ENCODE measurements at places on chromosomes 16 and 17.

DNA sequence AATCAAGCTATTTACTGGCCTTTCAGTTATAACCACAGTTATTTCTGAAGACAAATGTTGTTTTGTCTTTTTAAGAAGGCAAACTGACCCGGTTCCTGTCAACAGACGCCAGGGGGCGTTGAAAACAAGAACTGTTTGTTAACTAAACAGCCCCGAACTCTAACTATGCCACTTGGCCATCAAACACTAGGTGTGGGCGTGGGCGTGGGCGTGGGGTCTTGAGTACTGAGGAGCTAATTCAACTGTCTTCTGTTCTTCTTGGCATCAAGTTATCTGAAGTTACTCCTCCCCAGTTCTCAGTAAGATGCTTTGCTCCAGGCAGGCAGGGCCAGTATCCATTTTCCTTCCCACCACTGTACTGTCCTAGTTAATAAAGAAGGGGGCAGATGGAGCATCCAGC is 63.3 kb upstream of the MTMR4 start:
- DNase-seq: no peak

DNA sequence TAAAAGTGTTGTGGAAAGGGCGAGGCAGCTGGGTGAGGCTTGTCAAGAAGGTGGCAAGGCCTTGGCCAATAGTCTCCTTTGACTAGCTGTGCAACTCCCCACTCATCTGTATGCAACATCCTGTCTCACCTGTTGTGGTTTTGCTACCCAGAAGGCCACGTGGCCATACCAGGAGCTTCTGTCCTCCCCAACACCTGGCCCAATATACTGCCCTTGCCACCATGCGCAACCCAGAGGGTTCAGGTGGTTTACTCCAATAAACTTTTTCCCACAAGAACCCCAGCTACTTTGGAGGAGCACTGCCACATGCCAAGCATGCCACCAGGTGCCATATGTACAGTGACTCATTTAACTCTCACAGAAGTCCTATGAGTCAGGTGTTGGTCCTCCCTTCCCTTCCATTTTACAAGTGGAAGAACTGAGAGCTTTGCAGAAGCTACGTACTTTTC is 10.2 kb downstream of the MYO19 start:
- DNase-seq: no peak

GRCh38 chr16:58119509-58119845 is 9.7 kb downstream of the CFAP20 start:
- no peak for DNase-seq

DNA sequence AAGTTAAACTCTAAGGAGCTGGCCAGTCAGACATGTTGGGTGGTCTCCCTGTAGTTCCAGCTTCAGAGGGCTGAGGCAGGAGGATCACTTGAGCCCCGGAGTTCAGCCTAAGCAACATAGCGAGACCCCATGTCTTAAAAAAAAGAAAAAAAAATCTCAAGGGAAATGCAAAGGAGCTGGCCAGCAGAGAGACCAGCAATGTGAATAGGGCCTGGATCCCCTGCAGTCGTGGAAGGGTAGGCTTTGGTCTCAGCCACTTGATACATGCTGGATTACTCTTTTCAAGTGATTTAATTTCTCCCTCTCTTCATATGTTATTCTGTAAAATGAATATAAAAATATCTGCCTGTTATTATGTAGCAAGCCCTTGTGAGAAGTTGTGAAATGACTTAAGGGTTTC is 207.7 kb downstream of the SPECC1 start:
- no peak for DNase-seq

DNA sequence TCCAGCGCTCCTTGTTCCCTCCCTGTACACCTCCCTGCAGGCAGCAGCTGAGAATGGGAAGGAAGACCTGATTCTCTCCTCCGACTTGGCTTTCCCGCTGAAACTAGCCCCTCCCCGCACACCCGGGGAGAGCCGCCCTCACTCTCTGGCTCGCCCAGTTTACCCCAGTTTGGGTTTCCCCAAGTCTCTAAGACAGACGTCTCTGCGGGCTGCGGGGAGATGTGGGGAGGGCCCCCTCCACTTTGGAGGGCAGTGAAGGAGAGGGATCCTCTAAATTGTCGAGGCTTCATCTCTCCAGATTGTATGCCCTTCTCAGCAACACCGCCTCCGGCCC is 797 bp downstream of the GRB7 start:
- no peak for DNase-seq

- DNase-seq: no peak
Observed at GRCh38 chr16:19835968-19836421, 48.7 kb downstream of the GPRC5B start.

- no peak for DNase-seq
Observed at GRCh38 chr17:21140911-21141310, 14.1 kb downstream of the DHRS7B start.

GRCh38 chr16:20851601-20852000 is 45.3 kb downstream of the REXO5 start:
- DNase-seq: no peak

- DNase-seq: no peak
Observed at GRCh38 chr17:72985882-72986720, 106.4 kb downstream of the SLC39A11 start.

GRCh38 chr17:21843318-21843865 is 151.1 kb downstream of the KCNJ18 start:
- DNase-seq: no peak

DNA sequence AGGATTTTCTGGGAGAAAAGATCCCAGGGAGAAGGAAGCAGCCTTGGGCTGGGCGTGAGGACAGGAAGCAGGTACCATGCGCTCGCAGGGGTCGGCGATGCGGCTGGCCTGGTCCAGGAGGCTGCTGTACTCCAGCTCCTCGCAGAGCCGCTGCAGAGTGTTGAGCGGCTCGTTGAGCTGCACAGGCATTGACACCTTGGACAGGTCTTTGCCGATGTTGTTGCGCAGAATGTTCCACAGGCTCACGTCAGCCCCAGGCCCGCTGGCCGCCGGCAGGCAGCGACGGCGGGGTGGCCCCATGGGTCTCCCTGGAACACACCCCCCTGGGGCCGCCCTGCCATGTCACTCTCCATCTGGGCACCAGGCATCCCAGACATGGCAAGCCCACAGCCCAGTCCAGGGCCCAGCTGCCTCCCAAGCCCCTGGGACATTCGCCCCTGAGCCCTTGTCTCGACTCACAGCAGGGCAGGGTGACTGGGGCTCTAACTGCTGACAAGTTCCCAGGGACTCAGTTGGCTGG is 8.0 kb downstream of the OSBPL7 start:
- DNase-seq: no peak

DNA sequence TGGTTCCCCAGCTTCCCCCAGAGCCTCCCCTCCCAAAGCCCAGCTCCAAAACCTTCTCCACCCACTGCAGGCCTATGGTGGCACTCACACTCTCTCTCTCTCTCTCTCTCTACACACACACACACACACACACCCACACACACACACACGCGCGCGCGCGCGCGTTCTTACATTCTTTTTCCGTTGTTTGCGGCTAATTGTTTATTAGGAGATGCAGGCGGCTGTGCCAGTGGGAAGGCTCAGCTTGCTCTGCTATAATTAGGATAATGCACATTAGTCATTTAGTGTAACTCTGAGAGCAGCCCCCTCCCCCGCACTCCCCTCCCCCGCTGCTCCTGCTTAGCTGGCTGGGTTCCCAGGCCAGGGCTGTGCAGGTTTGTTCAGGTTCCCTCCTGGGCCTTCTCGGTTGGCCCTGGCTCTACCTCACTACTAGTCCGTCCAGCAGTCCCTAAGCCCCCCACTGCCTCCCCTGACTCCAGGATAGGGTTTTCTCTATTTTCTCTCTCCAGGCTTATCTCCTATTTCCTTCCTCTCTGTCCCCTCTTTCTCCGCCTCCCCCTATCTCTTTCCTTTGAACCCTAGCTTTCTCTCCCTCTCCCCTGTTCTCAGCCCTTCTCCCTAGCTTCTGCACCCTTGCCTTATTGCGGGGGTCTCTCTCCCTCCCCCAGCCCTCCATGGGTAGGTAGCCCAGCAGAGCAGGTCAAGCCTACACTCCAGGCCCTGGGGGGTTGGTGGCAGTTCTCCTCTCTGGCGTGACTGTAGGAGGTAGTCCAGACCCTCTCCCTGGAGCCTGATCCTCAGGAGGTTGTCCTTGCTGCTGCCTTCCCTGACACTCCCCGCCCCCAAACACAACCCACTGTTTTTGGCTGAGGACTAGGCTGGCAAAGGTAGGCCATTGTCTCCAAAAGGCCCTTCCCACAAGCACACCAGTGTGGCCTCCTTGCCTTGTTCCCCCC is 34.0 kb downstream of the TMEM132E start:
- DNase-seq: no peak

DNA sequence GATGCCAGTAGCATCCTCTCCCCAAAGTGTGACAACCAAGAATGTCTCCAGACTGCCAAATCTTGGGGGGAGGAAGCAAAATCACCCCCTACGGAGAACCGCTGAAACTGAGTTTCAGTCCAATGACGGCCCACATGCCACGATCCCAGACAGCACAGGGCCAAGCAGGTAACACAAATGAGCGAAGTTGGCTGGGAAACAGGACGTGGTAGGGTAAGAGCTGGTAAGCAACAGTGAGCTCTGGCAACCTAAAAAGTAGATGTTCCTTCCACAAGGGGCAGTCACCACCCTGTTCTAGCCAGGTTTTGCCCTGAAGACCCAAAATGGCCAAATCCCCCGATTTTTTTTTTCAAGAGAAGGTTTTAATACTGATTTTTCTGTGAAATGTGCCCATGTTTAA is 25.4 kb downstream of the ZFHX3 start:
- no peak for DNase-seq

DNA sequence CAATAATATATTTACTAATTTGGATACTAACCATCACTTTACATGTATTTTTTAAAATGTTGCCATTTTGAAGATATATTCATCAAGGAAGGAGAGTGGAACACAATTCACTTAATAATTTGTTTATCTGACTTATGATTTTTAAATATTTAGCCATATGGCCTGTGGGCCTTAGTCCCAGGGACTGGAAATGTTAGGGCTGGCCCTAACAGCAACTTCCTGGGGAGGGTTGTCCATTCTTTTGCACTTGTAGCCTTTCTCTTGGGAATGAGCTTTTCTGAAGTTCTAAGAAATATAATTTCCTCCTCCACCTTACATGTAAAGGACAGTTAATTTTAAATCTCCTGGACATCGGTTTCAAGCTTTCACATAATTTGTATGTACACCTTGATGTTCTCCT is 27.7 kb upstream of the WSB1 start:
- no peak for DNase-seq

DNA sequence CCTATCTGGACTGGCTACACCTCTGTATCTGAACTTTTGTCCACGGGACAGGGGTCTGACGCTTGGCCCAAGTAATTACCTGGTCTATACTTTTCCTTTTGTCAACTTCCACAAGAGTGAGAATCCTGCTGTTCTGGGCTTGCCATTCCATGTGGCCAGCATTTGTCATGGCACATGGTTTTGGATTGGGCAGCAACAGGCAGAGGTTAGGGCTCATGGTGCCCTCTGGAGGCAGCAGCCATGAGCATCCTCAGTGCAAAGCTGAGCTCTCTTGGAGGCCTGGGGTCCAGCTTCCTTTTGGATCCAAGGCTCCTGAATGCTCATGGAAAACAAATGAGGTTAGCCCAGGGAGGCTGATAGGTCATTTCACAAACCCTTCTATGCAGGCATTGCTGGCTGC is 7.5 kb upstream of the EDC4 start:
- no peak for DNase-seq

DNA sequence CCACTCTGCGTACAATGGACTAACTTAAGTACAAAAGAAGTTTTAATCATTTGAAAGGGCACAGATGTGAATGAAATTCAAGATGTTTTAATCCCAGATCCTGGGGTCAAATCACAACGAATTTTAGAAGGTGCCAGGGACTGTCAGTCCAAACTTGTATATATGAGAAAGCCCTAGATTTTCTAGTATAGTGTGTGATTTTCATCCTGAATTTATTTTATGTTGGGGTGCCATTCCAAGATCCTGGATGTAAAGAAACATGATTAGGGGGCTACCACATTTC is 64.3 kb downstream of the TUBD1 start:
- DNase-seq: no peak

GRCh38 chr16:83970430-83970815 is 2.4 kb downstream of the NECAB2 start:
- DNase-seq: no peak

GRCh38 chr17:21078016-21078780 is 35.4 kb upstream of the USP22 start:
- DNase-seq: no peak

GRCh38 chr16:21101631-21102420 is 48.8 kb downstream of the DNAH3 start:
- no peak for DNase-seq

GRCh38 chr17:18248300-18248731 is 10.2 kb downstream of the FLII start:
- DNase-seq: peak; percentile 23

DNA sequence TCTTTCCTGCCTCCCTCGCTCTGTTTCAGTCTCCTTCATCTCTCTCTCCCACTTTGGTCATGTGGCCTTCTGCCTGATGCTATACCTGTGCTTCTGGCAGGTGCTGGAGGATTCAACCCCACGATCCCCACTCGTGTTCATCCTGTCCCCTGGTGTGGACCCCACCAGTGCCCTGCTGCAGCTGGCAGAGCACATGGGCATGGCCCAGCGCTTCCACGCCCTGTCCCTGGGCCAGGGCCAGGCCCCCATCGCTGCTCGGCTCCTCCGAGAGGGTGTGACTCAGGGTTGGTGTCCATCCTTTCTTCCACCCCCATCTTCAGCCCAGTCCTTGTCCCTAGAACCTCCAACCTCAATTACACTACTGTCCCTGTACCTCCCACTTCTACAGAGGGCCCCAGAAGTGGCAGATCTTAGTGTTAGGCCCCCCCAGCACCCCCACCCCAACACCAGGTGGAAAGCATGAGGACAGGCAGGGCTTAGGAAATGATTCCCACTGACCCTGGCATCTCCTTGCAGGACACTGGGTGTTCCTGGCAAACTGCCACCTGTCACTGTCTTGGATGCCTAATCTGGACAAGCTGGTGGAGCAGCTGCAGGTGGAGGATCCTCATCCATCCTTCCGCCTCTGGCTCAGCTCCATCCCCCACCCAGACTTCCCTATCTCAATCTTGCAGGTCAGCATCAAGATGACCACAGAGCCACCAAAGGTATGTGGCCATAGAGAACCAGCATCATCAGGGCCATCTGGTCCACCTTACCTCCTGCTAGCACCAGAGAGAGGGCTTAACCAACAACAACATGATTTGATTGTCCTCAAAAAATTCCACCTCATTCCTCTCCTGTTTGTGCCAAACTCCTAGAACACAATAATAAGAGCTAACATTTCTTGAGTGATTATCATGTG is 9.7 kb upstream of the KDM6B start:
- no peak for DNase-seq

DNA sequence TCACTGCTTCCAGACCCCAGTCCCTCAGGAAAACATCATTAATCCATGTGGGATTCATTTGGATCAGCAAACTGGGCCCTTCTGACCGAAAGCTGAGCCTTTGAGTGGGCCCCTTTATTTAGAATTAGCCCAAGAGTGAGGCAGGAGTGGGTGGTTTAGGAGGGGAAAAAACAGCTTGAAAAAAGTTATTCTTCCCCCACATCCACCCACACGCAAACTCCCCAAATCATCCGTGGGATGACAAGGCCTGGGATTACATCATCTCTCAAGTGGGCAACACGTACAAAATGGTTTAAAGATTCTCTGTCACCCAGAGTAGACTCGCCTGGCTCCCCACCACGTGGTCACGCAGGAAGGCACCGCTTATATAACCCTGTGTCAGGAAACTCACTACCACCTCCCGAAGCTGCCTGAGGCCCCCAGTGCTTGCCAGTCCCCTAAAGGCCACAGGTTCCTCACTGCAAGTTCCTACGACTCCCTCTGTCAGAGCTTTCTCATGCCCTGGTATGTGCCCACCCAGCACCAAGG is 27.6 kb downstream of the GSG1L start:
- DNase-seq: no peak

- no peak for DNase-seq
Observed at GRCh38 chr17:17150448-17150800, 55.7 kb downstream of the PLD6 start.

- no peak for DNase-seq
Observed at GRCh38 chr17:10041916-10042588, 137.0 kb upstream of the RCVRN start.
